Activated T-helper 2 cell treated with anti-CD3 and anti-CD28 coated beads, Interferon-gamma antibody, Interleukin-2, Interleukin-4, amounts not matched to agents 10 μg/mL and 5 μg/mL and 100 μg/mL, durations not matched to agents 14 hours and 24 hours and 36 hours (primary cell): ENCODE measurements at places on chromosomes 6 and 20. TPM values are rescaled to one million over a fixed set of nuclear protein-coding genes. Genes with fewer than 3 reads are reported as not detected.
A peak's percentile ranks its signal among the peaks of the same experiment; 100 is the strongest.

GRCh38 chr6:62775427-62776022 is 435.7 kb upstream of the FKBP1C start:
- H3K27ac ChIP-seq, result no peak overlapping the region
- no peaks in the 10 kb centered on the region for H3K27me3 ChIP-seq
- no peak overlapping the region for H3K4me3 ChIP-seq
- DNase-seq, result no peak
- H3K36me3 ChIP-seq, result no peaks in the 10 kb centered on the region
- H3K4me1 ChIP-seq, result no peaks in the 10 kb centered on the region

DNA sequence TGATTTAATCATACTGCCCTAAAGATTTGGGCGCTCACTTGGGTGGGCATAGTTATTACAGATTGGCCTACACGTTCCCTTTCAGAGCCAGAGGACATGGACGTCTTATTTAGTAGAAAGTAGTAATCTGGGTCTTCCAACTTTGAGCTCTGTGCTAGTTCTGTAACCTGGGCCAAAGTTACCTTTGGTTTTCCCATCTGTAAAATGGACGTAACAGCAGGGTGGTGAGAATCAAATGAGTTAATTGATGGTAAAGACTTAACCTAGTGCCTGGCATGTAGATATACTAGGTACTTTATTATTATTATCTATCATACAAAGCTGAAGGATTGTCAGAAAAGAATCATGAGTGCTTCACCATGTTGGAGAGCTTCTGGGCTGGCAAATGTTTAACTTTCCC is 74.8 kb downstream of the CDYL start:
- no peaks in the 10 kb centered on the region for H3K36me3 ChIP-seq
- peaks cover 22% of the 10 kb centered on the region for H3K4me1 ChIP-seq
- H3K27me3 ChIP-seq, result no peaks in the 10 kb centered on the region
- no peak for DNase-seq
- no peak overlapping the region for H3K27ac ChIP-seq

- H3K4me1 ChIP-seq, result peaks cover 2% of the 10 kb centered on the region
- H3K27ac ChIP-seq, result no peak overlapping the region
- no peak overlapping the region for H3K4me3 ChIP-seq
- no peaks in the 10 kb centered on the region for H3K27me3 ChIP-seq
- DNase-seq, result no peak
These were observed 492.5 kb downstream of the CDKAL1 start for GRCh38 chr6:21026576-21027273.

Gene BMP7
- not detected in 2 replicates for total RNA-seq

Gene SLC17A2
- total RNA-seq, result 0.41 and 0.55 TPM in 2 replicates

DNA sequence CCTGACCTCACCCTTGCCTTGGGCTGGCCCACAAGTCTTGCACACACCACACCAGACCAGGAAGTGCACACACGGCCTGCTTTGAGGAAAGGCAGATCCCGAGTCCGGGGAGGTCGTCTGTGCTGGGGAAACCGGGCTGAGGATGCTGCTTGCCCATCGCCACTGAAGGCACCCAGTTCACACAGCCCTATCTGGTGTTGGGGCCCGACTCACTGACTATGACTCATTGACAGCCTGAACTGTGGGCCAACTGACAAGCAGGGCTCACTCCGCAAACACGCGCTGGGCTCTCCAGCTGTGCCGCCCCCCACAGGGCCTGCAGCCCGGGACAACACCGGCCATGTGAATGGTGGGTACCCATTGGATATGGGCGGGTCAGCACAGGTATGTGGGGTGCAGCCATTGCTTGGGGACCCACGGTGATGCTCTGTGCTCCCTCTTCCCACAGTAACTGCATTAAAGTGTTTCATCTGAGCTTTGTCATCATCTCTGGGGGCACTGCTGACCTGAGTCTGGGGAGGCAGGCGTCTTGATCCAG is 1.6 kb downstream of the SAMD10 start:
- peak overlapping the region; percentile 83 for H3K4me3 ChIP-seq
- peak; percentile 60 for DNase-seq
- H3K27ac ChIP-seq, result peak overlapping the region; percentile 79
- H3K4me1 ChIP-seq, result peaks cover 56% of the 10 kb centered on the region
- H3K27me3 ChIP-seq, result no peaks in the 10 kb centered on the region
- peaks cover 43% of the 10 kb centered on the region for H3K36me3 ChIP-seq

Gene SUMO4
- total RNA-seq, result 7.7 and 7.8 TPM in 2 replicates

GRCh38 chr6:7803214-7803613 is 77.3 kb downstream of the BMP6 start:
- H3K36me3 ChIP-seq, result no peaks in the 10 kb centered on the region
- H3K27ac ChIP-seq, result no peak overlapping the region
- H3K4me3 ChIP-seq, result no peak overlapping the region
- peaks cover 8% of the 10 kb centered on the region for H3K27me3 ChIP-seq
- DNase-seq, result no peak

Gene OR12D2
- total RNA-seq, result not detected in 2 replicates

Gene OXT
- total RNA-seq, result 0.55 TPM in 1 of 2 replicates, not detected in the other

Gene EPB41L1
- 0.41 and 0.46 TPM in 2 replicates for total RNA-seq

Gene PI3
- total RNA-seq, result not detected in 2 replicates

Gene NOTCH4
- 0.48 and 0.52 TPM in 2 replicates for total RNA-seq

Gene CGA
- total RNA-seq, result 0.44 and 0.59 TPM in 2 replicates

Gene SIRPB2
- not detected in 2 replicates for total RNA-seq

- H3K4me3 ChIP-seq, result no peak overlapping the region
- H3K4me1 ChIP-seq, result peaks cover 20% of the 10 kb centered on the region
- peaks cover 54% of the 10 kb centered on the region for H3K36me3 ChIP-seq
These were observed 5.1 kb downstream of the PABPC1L start for GRCh38 chr20:44914924-44915323.

Gene SESN1
- total RNA-seq, result 7.3 and 8.4 TPM in 2 replicates

GRCh38 chr6:8736156-8736895 is 301.0 kb upstream of the SLC35B3 start:
- H3K4me3 ChIP-seq, result no peak overlapping the region
- no peak overlapping the region for H3K27ac ChIP-seq
- no peaks in the 10 kb centered on the region for H3K36me3 ChIP-seq
- H3K27me3 ChIP-seq, result no peaks in the 10 kb centered on the region

Gene VTA1
- 49.5 and 49.9 TPM in 2 replicates for total RNA-seq

DNA sequence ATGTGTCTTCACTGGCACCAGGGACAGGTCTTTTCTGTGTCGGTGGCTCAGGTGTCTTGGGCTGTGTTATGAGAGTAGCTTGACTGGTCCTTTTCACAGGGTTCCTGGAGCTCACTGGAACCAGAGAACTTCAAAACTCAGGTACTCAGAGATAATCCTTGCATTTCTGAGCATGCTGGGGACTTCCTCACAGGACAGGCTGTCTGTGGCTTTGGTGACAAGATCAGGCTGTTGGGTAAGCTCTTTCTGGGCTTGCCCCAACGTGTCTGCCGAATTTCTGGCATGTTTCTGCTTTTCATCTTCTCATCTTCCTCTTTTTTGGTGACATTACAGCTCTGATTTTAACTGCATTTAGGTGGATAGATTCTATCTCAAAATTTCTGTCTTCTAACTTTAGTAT is 270.0 kb downstream of the CDH26 start:
- no peak overlapping the region for H3K27ac ChIP-seq
- H3K4me3 ChIP-seq, result no peak overlapping the region
- H3K4me1 ChIP-seq, result no peaks in the 10 kb centered on the region
- H3K36me3 ChIP-seq, result no peaks in the 10 kb centered on the region

DNA sequence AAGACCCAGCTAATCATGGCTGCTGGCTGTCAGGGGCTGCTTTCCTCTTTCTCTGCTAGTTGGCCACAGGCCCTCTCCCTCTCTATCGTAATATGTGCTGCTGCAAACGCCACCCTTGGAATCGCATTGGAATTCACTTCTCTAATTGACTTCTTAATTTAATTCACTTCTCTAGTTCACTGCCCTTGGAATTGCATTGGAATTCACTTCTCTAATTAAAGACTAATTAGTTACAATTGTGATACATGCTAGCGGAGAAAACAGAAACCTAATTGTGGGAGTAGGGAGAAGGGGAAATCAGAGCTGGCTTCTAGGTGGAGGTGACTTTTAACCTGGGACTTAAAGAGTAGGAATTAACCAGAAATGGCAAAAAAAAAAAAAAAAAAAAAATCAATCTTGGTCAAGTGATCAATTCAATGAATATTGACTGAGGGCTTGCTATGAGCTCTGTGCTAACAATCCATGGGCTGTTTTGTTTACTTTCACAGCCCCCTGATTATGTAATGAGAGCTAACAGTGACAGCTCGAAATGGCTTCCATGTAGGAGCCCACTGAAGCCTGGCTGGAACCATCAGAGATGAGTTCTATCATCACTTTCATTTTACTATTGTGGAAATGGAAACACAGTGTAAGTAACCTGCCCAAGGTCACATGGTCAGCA is 11.3 kb downstream of the ZFP64 start:
- DNase-seq, result no peak
- H3K27me3 ChIP-seq, result no peaks in the 10 kb centered on the region
- peaks cover 19% of the 10 kb centered on the region for H3K36me3 ChIP-seq
- no peak overlapping the region for H3K27ac ChIP-seq

Gene WFDC6
- total RNA-seq, result not detected in 2 replicates

DNA sequence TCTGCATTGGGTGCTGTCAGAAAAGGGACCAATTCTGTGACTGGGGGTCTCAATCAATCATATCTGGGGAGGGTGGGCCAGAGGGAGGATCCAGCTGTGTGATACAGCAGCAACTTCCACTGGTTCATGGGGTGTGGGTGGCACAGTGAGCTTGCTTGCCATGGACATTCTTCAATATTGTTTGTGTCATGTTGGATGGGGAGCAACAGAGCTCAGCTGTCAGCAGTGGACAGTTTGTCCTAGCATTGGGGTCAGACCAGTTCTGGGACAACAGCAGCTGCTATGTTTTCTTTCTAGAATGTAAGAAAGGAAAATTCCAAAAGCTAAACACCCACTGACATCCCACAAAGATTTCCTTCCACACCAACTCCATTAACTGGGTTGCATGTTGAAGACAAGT is 221.9 kb upstream of the CDH4 start:
- no peaks in the 10 kb centered on the region for H3K36me3 ChIP-seq
- H3K27me3 ChIP-seq, result no peaks in the 10 kb centered on the region
- DNase-seq, result no peak
- no peak overlapping the region for H3K4me3 ChIP-seq
- H3K4me1 ChIP-seq, result no peaks in the 10 kb centered on the region

Gene PYGB
- 34.5 and 37.1 TPM in 2 replicates for total RNA-seq

- no peaks in the 10 kb centered on the region for H3K27me3 ChIP-seq
- peak overlapping the region; percentile 92 for H3K4me3 ChIP-seq
- peaks cover 25% of the 10 kb centered on the region for H3K4me1 ChIP-seq
These were observed 1.0 kb downstream of the PCIF1 start for GRCh38 chr20:45935416-45936046.

Gene SYNDIG1
- total RNA-seq, result not detected in 2 replicates
